SK-N-SH treated with all-trans-retinoic acid at 6 μM for 48 hours (cell line): ENCODE measurements at places on chromosomes 6 and 20.

DNA sequence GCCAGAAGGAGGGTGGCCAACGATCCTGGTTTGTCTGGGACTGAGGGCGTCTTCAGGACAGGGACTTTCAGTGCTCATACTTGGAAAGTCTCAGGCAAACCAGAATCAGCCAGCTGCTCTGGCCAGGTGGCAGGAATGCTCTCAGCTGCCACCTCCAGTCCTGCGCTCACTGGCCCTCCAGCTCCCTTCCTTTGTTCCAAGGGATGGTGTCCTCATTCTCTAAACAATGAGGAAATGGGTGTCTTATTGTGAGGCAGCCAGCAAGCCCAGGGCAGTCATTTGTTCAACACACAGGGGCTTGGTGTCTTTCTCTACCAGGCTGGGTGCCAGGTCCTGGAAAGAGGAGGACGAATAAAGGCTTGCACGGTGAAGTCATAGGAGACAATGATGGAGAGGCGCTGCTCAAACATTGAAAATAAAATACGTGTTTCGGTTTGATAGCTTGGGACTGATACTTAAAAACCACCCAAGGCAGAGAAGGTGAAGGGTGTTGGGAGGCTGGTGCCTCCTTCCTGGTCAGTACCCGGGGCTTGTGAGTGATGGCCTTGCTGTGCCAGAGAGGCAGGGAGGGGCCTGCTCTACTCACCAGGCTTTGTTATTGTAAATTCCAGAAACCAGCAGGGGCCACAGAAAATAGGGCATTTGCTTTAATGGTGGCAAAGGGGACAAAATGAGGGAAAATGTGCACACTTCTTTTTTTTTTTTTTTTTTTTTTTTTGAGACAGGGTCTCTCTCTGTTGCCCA, 11.3 kb upstream of the TMEM181 start:
- ATAC-seq, result no peak

GRCh38 chr6:53309059-53309900, 39.5 kb downstream of the ELOVL5 start:
- ATAC-seq, result peak; percentile 32

DNA sequence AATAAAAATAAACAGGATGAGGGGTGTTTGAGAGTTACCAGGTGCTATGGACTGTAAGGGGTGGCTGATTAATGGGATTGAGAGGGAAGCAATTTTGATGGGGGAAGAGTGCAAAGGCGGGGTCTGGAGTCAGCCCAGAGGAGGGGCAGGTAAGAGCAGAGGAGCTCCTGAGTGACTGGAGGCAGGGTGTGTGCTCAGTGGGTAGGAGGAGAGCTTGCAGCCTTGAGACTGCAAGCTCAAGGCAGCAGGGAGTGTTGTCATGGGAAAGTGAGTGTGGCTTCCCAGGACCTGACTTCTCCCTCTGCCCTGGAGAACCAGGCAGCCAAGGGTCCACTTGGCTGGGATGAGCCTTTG, 54.2 kb downstream of the RAB44 start:
- no peak for ATAC-seq

DNA sequence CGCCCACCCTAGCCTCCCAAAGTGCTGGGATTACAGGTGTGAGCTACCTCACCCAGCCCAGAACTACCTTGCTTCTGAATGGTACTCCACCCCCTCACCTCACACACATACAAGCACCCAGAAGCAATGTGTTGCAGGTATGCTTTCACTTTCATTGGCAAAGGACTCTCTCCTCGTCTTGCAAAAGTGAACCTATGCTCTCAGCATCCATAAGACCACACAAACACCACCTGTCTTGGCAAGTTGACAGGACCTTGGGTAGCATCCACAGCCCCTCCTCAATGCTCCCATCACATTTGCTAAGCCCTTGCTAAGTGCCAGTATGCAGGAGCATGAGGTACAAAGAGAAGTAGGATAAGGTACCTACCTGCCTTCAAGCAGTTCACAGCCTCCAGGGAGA, 3.7 kb downstream of the KIF13A start:
- no peak for ATAC-seq

- no peak for ATAC-seq
Measured at GRCh38 chr20:15491575-15491974, 1081.7 kb downstream of the KIF16B start.

- no peak for ATAC-seq
Measured at GRCh38 chr6:1858196-1858595, 248.5 kb downstream of the FOXC1 start.
